ENCODE measurements at places on chromosomes 13 and 19.

DNA sequence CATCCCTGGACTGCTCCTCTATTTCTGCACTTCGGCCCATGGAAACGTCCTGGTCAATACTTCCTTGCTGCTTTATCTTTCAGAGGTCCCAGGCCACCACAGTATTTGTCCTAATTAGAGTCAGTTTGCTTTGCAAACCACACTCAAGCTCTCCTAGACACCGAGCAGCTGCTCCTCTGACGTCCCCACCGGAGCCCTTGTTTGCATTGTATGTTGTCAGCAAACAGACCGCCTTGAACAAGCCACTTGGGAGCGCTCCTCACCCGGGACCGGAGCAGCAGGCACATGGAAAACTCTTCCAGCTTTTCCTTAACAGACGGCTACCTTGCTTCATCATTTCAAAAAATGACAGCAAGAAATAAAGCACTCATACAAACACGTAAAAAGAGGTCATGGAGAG lies 51.5 kb upstream of the GTF3A start:
- DNase-seq = no peak

DNA sequence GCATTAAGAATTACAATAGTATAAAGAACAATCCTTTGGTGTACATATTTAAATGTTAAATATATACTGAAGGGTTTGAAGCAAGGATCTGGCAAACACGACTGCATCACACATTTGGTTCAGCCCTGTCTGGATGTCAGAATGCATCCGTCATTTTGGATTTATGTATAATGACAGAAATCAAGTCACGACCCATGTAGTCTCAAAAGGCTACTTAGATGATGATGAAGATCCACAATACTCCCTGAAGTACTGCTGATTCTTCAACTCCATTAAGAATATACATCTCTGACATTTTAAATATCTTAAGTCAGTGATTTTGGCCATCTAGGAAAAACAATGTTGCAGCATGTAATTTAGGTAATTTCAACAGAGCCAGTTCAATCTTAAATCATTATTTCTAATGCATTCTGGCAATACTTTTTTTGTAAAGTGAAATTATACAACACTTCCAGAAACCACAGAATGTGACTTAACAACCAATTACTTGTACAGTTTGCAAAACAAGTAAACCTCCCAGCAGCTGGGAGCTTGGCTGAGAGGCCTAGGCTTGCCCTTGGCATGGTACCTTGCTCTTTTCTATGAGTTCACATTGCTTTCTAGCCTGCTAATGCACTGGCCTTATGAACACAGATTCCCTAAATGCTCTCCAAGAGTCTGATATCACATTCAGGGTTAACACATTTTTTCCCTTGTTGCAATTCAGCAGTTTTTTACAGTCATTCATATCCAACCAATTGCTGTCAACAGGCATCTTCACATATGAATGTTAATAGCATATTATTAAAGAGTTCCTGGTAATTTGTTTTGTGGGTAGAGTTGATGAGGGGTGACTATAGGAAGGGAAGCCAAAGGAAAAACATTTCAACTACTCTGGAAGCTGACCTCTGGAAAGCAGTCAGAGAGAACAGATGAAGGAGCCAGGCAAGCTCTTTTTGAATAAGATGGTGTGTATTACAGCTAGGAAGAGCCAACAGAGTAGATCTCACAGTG lies 175.2 kb downstream of the ENOX1 start:
- DNase-seq = no peak

DNA sequence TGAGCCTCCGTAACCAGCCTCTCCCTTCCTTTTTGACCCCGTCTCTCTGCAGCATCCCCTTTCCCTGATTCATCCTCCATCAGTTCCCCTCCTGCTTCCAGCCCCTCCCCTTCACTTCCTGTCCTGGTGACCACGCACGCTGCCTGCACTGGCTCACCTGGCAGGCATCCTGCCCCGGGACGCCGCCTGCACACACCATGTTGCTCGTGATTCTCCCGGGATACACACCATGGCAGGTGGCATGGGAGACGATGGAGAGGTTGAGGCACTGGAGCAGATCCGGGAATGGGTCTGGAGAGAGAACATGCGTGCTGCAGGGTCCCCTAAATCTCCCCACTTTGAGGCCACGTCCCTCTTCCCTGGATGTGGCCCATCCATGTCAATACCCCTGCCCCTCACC lies 4.2 kb downstream of the KLK12 start:
- no peak for DNase-seq

DNA sequence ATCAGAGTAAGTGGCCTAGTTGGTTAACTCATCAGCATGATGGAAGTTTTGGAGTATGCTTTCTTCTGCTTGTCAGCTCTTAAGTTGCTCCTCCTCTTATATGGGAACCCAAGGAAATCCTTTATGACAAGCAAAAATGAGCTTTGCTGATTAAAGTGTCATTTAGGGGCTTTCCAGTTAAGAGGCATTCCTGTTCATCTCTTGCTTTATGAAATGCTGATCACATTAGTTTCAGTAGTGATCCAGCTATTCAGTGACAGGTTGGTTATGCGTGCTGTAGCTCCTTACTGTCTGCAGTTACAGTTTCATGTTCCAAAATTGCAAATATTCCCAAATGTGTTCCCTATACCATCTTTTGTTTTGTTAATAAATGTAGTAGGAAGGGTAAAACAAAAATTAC lies 146.6 kb downstream of the CDK8 start:
- DNase-seq = no peak

GRCh38 chr13:109976206-109976997 lies 190.0 kb upstream of the IRS2 start:
- DNase-seq = no peak

DNA sequence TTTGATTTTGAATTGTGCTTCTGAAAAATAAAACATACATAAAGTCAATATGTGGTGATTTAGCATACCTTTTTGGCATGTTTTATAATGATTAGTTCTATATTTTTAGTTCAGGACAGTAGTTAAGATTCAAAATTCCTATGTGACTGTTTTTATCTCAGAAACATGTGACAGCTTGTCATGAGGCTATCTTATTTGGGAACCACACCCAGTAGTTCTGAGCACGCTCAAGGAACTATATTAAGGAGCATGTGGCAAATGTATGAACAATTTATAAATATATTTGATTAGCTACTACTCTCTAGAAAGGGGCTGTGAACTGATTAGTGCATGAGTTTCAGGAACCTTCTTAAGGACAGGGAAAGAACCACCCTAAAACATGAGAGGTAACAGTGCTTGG lies 38.8 kb downstream of the FGF9 start:
- no peak for DNase-seq

DNA sequence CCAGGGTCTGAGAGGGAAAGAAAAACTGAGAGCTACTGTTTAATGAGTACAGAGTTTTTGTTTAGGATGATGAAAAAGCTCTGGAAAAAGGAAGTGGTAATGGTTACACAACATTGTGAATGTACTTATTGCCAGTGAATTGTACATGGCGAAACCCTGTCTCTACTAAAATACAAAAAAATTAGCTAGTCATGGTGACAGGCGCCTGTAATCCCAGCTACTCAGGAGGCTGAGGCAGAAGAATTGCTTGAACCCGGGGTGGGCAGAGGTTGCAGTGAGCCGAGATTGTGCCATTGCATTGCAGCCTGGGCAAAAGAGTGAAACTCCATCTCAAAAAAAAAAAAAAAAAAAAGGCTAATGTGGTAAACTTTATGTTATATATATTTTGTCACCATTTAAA lies 96.3 kb downstream of the VWA8 start:
- DNase-seq = no peak

DNA sequence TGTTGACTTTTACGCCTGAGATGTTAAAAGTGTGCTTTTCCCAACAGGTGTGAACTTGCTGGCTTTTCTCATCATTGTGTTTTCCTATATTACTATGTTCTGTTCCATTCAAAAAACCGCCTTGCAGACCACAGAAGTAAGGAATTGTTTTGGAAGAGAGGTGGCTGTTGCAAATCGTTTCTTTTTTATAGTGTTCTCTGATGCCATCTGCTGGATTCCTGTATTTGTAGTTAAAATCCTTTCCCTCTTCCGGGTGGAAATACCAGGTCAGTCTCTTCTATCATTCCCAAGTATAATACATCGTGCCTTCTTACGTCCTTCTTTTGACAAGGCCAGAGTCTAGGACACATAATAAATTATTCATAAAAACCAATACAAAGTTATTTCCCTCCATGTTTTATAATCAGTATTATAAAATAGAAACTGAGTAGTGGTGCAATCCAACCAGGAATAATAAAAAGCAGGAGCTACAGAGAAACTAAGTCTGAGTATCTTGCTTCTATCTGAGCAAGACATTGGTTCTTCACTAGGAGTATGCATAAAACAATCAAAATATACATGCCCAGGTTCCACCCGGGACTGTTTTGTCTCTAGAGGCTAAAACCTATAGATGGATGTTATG lies 57.9 kb downstream of the RXFP2 start:
- no peak for DNase-seq

DNA sequence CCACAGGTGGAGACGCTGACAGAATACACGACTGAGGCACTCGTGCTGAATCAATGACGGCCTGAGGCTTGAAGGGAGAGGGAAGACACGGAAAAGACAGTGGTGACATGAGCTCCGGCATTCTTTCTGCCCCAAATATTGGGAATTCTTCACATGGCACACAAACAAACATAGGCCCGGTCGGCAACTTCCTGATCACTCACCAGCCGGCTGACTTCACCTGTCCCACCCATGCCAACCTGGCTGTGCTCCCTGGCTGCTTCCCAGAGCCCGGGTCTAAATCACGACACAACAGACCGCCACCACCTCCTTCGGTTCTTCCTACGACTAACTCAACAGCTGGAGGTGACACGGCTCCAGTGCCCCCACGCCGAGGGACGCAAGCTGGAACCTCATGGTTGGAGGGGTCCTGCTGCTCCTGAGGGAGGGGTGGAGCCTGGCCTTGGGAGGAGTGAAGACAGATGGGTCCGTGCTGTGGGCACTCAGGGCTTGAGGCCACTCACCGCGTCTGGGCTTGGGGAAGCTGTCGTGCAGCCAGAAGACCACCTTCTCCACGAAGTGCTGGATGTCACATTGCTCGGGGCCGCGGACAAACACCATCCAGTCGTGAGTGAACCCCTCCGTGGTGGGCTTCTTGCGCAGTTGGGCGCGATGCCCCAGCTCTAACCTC lies 9.6 kb downstream of the MLLT1 start:
- DNase-seq = no peak

- no peak for DNase-seq
These were observed 176.5 kb downstream of the SPRY2 start for GRCh38 chr13:80164462-80164861.

GRCh38 chr13:38053896-38054295 lies 184.3 kb upstream of the TRPC4 start:
- no peak for DNase-seq

DNA sequence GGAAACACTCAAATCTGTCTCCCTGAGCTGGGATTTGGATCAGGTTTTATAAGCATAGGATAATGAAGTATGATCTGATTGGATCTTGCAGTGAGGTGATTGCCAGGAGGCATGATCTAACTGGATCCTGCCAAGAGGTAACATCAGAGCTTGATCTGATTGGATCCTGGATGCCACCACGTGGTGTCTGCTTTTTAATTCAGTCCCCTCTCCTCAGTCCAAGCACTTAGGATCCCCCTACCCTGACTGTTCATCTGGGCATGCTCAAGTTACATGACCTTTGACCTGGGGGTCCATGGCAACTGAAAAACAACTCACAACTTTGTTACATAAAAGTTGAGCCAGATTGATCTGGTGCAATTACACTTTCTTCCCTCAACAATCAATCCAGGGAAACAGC lies 47.5 kb upstream of the LSM14A start:
- no peak for DNase-seq

GRCh38 chr19:19214892-19215291 lies 3.1 kb downstream of the NCAN start:
- DNase-seq = no peak

DNA sequence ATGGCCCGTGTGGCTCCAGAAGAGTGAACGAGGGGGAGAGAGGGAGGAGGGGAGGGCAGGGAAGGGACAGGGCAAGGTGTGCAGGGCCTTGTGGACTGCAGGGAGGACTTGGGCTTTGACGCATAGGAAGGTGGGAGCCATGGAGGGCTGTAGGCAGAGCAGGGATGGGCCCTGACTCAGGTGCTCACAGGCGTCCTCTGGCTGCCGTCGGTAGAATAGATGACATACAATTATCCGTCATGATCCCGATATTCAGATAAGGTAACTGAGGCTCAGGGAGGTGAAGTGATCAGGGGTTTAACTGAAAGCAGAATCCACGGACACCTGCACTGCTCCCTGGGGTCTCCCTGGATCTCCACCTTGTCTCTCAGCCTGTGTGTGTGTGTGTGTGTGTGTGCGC lies 3.4 kb downstream of the C3 start:
- no peak for DNase-seq

DNA sequence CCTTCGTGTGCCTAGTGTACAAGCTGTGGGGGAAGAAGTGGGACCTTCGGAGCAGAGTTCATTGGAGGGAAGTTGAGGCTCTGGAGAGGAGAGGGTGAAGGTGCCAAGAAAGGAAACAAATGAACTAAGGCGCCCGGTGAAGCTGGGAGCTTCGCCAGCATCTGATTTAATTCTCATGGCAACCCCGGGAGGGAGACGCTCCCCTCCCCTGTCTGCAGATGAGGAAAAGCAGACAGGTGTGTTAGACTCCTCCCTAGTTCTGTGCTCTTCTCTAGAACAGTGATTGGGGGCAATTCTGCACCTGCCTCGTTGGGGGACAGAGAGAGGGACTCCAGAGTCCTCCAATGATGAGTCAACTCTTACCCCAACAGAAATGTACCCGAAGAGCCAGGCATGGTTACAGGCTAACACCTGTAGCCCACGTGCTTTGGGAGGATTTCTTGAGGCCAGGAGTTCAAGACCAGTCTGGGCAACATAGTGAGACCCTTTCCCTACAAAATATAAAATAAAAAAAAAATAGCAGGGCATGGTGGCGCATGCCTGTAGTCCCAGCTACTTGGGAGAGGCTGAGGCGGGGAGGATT lies 4.2 kb downstream of the SSC5D start:
- DNase-seq = no peak

DNA sequence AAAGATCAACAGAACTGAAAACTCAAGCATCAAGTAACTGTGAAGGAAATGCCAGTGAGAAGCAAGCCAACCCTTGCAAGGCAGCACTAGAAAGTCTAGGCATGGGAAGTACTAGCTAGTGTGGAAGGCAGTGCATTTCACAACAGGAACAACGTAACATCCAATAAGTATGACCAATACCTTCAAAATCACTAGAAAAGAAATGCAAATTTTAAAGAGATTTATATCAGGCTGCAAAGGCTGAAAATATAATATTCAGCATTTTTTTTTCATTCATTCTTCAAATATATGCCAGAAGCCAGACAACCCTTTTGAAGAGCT lies 121.9 kb downstream of the DLEU7 start:
- DNase-seq = no peak

- peak; percentile 32 for DNase-seq
These were observed 15.7 kb downstream of the NOSIP start for GRCh38 chr19:49564616-49565045.

- DNase-seq = no peak
These were observed 6.2 kb downstream of the FOXO1 start for GRCh38 chr13:40660141-40660664.
